ENCODE measurements at places on chromosomes 4 and X.

DNA sequence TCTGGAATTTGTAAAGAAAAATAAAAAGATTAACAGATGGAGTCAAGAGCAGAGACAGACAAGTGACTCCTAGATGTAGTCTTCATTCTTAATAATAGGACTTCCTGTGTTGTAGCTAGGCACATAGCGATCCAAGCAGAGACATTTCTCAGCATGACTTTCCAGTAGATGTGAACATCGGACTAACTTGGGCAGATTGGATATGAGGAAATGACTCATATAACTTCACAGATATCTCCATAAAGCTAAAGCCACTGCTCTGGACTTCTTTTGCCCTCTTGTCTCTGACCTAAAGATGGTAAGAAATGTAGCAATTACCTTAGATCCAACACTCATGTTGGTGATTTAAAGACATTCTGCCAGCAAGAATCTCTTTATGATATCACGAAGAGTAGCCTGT lies 131.7 kb downstream of the EPHA5 start:
- DNase-seq: no peak

DNA sequence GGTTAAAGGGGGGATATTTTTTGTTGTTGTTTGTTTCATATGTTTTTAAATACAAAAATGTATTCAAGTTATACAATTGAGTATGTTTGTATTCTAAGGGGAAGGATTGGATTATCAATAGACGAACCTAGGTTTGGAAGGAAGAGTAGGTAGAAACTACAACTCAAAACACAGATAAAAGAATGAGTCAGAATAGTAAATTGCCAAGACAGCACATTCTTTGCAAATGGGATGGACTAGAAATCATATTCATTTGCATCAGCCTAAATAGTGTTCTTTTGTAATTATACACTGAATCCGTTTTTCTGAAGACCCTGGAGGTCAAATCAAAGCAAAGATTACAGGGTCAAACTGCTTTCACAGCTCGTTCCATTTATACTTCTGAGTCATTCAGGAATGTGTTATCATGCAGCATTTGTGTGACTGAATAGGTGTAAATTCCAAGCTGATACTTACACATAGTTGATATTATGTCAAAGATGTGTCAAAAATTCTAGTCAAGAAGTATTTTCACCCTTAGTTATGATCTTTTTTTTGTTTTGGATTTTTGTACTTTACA lies 273.3 kb upstream of the FAT4 start:
- DNase-seq: no peak

DNA sequence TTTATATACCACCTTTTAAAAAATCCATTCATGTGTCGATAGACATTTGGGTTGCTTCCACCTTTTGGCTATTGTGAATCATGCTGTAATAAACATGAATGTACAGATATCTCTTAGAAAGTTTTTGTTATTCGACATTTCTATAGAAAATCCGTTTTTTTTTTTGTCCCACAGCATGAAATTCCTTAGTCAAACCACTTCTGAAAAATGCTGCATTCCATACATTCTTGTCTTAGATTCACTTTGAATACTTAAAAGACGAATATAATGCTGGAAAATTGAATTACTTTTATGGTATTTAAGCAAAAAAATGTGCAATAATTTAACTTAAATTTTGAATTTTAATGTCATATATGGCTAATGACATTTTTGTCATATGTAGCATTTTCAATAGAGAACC lies 1345.5 kb downstream of the TECRL start:
- DNase-seq: no peak

GRCh38 chr4:152165146-152165545 lies 370.7 kb downstream of the FBXW7 start:
- no peak for DNase-seq

- no peak for DNase-seq
These were observed 166.4 kb downstream of the PARM1 start for GRCh38 chr4:75099321-75099720.

GRCh38 chr4:38456096-38456495 lies 207.9 kb upstream of the KLF3 start:
- DNase-seq: no peak

GRCh38 chrX:31355206-31355955 lies 283.5 kb upstream of the FTHL17 start:
- DNase-seq: no peak

Data from fibroblast of skin of left quadriceps (primary cell).